Left renal pelvis (tissue), 4 donors: ENCODE measurements at places on chromosomes 11 and 22. TPM values are rescaled to one million over a fixed set of nuclear protein-coding genes. Genes with fewer than 3 reads are reported as not detected.

Gene AQP11
- 3.4 TPM for polyA plus RNA-seq

Gene CD3G
- polyA plus RNA-seq, result 0.16 TPM

Gene CEND1
- 0.64 TPM for polyA plus RNA-seq

- DNase-seq, result peak; percentile 89
Observed at GRCh38 chr22:31661851-31662667, at the start of gene PISD. Gene PISD (minus strand): TSS chr22:31662215. CDS start chr22:31662208, 7 bp downstream.
